Upper lobe of right lung (tissue), 1 donor: ENCODE measurements at places on chromosomes 4 and X.
A peak's percentile ranks its signal among the peaks of the same experiment; 100 is the strongest.

DNA sequence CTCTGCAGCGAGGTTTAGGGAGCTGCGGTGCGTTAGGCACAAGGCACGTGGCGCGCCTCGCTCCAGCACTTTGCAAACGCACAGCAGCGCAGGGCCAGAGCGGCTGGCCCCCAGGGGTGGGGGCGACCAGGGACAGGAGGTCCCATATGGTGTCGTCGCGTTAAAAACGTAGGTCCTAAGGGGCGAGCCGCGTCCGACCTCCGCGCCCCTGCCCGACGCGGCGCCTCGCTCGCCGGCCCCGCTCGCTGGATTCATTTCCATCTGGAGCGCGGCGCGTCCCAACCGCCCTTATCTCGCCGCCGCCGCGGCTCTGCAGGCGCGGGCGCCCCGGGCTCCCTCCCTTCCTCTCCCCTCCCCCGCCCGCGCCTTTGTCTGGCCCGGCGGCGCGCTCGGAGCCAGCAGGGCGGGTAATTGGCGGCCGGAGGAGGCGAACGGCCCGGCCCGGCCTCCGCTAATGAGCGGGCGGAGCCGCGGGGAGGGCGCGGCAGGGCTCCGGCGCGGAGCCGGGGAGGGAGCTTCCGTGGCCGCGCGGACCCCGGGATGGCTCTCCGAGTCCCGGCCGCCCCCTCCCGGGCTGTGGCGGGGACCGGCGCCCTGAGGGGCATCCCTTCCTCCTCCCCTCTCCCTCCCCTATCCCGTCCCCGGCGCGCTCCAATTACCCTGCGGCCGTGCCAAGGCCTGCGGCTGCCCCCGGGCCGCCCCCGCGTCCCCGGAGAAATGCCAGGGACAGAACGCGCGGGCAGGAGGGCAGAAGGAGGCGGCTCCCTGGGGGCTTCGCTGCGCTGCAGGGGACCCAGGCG, 409.0 kb downstream of the BCOR start:
- DNase-seq = peak; percentile 81

DNA sequence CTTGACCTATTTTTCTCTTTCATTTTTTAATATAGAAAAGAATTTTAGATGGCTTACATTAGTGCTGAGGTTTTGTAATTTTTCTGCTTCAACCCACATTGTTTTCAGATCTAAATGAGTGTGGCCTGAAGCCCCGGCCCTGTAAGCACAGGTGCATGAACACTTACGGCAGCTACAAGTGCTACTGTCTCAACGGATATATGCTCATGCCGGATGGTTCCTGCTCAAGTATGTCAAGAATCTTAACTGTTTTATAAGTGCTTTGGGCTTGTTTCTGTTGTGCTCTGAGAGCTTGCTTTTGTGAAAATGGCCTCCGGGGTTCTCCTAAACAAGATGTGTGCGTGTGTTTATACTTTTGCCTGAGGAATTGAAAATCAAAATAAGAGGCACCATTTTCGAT, 41.6 kb downstream of the NPNT start:
- no peak for DNase-seq

DNA sequence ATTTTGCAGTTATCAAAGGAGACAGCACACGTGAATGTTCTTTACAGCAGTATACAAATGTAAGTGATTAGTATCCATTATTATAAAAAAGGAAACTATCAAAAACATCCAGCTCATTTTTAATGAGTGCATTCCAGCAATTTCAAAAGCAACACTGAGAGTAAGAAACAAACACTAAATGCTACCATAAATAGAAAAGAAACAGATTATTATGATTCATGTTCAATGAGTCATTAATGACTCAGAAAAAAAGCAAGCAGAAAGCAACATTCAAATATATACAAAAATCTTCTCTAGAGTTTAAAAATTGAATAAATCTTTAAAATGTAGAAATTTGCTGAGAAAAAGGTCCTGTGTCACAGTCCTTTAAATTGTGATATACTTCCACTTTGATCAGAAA, 346.5 kb upstream of the FMR1 start:
- DNase-seq = no peak

DNA sequence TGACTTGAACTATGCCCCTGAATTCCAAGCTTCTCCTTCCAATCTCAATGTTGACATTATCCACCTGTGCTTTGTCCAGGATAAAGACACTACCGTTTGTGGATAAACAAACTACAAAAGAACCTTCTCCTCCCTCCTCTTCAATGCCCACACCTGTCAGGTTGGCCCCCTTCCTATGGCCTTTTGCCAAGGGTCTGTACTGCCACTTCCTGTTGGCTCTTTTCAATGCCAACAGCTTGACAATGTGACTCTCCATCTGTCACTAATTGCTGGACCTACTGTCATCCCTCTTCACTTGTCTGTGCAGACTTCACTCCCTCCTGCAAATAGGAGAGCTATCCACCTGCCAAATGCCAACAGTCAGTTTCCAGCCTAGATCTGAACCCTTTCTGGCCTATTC, 35.8 kb upstream of the MID1 start:
- DNase-seq = no peak

DNA sequence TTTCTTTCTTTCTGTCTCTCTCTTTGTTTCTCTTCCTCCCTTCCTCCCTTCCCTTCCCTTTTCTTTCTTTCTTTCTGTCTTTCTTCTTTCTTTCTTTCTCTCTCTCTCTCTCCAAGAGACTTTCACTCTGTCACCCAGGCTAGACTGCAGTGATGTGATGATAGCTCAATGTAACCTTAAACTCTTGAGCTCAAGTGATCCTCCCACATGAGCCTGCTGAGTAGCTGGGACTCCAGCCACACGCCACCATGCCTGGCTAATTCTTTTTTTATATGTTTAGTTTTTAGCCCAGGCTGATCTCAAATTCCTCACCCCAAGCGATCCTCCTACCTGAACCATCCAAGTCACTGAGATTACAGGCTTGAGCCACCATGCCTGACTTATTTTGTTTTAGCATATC, 64.3 kb upstream of the EMCN start:
- no peak for DNase-seq

DNA sequence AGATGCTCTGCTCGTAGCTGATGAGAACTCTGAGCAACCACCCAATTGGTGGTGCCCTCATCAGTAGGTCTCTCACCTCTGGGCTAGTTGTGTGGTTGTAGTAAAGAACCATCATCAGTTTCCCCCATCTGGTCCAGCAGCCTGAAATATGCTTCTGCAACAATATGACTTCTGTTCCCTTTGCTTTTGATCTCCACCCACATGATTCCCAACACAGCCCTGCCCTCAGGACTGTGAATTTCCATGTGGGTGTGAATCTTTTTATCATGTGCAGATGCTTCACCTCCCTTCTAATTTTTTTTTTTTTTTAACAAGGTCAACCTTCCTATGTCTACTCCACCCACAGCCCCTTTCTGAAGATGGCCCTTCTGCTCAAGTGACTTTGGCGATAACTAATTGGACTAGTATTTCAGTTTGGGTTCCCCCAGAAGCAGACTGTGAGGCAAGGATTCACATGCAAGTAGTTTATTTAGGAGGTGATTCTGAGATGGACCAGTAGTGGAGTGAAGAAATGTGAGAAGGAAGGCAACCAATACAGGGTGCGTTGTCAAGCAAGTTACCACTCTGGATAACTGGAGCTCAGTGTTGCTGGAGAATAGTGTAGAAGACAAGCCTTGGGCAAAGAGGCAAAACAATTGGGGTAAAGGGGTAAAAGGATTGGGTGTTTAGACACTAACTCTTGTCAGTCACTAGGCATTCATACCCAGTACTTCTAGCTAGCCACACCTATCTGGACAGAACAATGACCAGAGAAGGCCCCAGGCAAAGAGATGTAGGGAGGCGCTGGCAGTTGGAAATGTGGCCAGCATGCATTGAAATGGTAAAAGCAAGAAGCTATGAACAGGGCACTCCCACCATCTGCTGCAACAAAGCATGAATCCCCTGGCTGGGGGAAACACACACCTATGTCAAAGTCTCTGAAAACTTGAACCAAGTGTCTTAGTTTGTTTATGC, 466.2 kb downstream of the BCOR start:
- DNase-seq = no peak

- DNase-seq = no peak
Measured at GRCh38 chrX:13198056-13198761, 121.6 kb downstream of the ATXN3L start.

DNA sequence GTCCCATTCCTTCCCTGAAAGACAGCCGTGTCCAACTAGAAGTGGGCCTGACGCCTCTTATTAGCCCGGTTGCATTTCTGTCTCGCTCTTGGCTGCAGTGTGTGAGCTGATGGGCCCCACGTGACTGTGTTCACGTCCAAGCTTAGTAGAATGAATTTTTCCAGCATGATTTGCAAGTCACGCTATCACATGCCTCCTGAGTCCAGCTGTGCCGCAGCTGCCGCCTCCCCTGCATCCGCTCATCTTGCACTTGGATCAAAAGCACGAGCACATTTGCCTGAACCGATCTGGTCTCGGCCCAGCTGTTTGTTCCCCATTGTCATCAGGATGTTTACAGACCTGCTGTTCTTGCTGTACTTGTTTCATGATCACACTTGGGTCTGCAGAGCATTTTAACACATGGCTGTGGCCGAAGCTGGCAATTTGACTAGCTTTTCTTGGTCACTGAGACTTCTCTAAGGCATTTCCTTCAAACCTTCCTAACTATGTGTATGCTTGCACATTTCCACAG, 126.5 kb downstream of the KIT start:
- DNase-seq = peak; percentile 75

GRCh38 chr4:47891928-47892327, 22.5 kb downstream of the NFXL1 start:
- no peak for DNase-seq
